ENCODE measurements at places on chromosomes 5 and 9.

GRCh38 chr5:144189800-144190429 is 19.2 kb downstream of the KCTD16 start:
- DNase-seq: no peak

DNA sequence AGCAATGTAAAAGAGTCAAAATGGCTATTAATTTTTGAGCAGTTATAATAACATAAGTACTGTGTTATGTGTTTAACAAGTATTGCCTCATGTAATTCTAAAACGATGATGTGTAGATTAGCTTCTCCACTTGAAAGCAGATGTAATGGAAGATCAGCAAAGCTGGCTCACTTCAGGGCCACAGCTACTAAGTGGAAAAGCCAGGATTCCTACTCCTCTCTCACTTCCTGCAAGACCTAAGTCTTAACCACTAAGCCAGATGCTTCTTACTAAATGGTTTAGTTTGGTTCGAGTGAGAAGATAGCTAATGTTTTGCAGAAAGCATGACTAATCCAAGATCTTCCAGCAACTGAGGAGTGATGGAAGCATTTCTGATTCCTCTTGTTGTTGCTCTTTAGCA is 15.7 kb upstream of the TNC start:
- DNase-seq: no peak

GRCh38 chr9:137445275-137445807 is 4.2 kb upstream of the ENTPD8 start:
- DNase-seq: no peak

DNA sequence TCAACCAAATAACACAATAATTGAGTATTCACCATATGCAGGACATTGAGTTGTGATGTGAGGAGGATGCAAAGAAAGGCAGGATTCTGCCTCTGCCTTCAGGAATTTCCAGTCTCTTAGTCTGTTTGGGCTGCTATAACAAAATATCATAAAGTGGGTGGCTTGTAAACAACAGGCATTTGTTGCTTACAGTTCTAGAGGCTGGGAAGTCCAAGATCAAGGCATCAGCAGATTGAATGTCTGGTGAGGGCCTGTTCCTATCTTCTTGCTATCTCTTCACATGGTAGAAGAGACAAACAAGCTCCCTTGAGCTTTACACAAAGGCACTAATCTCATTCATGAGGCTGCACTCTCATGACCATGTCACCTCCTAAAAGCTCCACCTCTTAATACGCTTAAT is 360.7 kb downstream of the ARHGEF28 start:
- DNase-seq: no peak

DNA sequence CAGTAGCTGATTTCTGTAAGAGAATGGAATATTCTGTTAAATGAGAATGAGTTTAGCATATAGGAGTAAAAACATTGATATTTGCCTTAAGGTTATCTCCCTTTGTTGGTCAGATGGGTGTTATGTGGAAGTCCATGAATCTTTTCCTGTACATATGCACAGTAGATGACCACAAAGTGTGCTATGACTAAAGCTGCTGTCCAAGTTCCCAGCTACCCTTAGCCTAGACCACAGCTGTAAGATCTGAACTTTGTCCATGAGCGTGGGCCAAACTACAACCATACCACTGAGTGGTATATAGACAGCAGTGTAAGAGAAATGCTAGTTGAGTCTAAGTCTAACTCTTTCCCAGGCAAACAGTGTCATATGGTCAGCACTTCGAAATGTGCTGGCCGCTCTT is 48.8 kb downstream of the CD180 start:
- no peak for DNase-seq

DNA sequence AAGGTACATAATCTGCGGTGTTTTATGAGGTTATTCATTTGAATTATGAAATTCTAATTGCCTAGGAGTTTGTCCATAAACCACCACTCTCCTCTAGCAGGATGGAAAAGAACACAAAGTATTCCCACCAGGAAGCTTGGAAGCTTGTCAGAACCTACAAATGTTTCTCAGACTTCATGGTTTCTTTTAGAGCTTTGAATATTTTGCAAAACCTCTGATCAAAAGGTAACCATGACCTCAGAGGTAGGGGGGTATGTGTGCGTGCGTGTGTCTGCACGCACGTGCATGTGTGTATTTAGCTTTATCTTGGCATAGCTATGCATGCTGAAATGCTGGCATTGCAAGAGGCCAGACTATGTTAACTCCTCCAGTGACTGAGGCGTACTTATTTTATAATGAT is 847.0 kb downstream of the TLE1 start:
- no peak for DNase-seq

DNA sequence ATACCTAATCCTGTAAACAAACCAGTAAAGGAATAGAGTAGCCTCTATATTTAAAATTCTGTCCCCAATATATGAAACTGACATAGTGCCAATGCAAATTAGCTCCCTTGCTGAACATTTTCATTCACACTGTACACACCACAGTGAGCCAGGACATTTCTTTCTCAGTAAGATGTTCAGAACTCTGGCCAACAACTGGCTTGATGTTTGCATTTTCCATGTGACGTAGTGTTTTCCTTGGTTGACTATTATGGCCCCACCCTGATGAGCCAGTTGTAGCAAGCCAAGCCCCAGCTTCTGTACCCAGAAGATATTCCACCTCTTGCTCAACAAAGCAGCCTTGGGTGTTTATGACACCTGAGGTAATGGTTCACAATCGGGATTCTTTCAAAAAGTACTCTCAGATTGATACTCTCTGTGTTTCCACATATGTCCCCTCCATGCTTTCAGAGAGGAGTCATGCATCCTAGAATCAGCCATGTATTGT is 17.7 kb upstream of the ANXA1 start:
- no peak for DNase-seq

DNA sequence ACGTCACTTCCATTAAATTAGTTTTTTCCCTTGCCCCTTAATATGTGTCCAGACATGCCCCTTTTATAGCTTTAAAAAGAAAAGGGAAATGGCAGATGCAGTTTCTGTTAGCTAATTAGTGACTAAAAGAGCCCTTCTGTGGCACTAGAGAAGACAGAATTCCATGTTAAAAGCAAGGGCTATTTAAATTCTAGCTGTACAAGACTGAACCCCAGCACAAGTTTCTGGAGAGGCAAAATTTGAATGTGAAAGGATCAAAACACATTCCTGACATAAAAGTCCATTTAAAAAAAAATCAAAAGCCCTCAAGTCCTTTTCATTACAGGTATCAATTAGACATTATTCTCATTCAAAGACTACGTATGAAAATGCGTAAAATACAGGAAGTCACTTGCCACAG is 78.7 kb downstream of the HAPLN1 start:
- DNase-seq: no peak

GRCh38 chr5:141392429-141393198 is at the start of gene PCDHGA8:
Gene PCDHGA8 (plus strand): TSS chr5:141392633. CDS start chr5:141392814, 181 bp downstream.
- no peak for DNase-seq

- DNase-seq: no peak
These were observed 515.2 kb downstream of the ZNF608 start for GRCh38 chr5:124231230-124231629.

- DNase-seq: no peak
These were observed 115.4 kb downstream of the EGFLAM start for GRCh38 chr5:38373743-38374142.

DNA sequence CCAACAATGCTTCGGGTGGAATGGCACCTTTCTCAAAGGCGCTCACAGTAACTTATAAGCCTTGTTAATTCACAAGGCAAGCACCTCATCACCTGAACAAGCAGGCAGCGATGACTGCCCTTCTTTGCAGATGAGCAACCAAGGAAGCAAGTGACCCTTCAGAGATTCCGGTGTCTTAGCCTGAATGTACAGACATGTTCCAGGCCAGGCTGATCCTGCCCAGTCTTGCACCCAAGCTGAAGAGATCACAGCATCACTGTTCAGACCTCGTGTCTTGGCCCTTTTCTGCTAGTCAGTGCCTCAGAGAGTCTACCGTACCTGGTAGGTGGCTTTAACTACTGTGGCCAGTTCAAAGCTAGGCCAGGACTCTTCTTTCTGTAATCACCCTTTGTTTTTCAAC is 94.7 kb upstream of the ERCC6L2 start:
- DNase-seq: no peak

GRCh38 chr9:29640507-29640906 is 2067.2 kb upstream of the C9orf72 start:
- DNase-seq: no peak

GRCh38 chr9:89597711-89598362 is 7.0 kb upstream of the GADD45G start:
- DNase-seq: peak; percentile 70

DNA sequence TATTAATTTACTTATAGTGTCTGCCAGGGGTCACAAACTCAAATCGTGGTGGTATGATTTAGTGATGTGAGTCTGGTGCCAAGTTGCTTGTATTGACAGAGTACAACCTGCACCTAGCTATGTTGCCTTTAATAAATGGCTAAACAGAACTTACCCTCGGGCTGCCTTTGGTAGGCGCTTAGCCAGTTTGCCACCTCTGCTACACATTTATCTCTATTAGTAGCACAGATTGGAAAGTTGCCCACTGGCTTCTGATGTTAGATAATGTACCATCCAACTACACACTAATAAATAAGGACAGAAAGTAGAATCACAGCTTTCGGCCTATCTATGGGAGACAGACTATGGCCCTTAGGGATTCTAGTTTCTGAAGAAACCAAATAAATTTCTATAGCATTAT is 368.4 kb downstream of the MAN2A1 start:
- DNase-seq: no peak

DNA sequence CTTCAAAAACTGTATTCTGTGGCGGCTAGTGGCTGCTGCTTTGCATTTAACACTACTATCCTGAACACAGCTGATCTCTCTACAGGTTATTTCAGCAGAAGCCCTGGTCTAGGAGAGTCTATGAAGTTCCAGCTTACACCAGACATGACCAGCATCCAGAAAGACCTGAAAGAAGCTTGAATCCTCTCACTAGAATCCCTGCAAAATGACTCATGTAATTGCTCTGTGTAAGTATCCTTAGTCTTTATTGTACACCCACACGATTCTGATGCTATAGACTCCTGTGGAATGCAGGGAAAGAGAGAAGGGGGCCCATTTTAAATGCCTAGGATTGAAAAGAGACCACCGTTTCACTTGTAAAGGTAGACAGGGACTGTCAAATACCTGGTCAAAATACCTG is 859 bp upstream of the GRIA1 start:
- no peak for DNase-seq

DNA sequence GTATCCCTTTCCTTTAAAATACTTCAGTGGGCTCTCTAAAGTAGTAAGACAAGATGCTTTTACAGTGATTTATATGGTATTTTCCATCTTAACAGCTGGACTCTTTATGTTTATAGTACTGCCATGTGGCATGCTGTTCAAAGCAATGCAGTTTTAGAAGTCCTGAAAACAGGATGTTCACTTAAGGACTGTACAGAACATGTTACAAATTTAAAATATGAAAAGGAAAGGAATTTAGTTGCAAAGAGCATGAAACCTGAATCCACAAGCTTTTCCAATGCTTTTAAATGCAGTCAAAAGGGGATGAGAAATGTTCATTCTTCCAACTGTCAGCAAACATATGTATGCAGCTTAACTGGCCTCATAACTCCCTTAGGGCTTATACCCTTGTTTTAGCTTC is 580.2 kb downstream of the EFNA5 start:
- no peak for DNase-seq

DNA sequence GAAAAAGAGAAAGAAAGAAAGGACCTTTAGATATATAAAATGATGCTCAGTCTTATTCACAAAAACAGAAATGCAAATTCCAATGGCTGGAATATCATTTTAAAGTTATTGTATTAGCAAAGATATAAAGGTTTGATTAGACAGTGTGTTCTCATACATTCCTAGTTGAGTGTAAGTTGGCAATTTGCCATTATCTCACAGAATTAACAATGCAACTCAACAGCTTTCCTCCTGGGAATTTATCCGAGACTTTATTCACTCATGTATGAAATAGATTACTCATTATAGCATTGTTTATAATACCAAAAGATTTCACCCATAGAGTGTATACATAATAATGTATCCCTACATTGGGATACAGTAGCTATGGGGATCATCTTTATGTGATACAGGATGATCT is 27.1 kb upstream of the MLLT3 start:
- no peak for DNase-seq

DNA sequence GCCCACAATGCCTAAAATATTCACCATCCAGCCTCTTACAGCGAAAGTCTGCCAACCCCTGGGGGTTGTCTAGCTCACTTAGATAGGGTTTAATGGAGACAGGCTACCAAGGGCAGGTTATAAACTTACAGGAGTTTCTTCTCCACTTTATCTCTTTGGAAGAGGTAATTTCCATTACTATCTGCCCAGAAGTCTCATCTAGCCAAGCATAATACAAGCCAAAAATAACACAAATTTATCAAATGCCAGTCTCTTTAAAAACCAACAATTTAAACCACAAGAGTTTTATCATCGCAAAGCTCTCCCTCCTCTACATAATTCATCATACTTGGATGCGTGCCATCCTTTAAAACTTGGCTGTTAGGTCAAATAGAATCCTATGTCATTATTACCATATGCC is 6.2 kb downstream of the RBM22 start:
- DNase-seq: no peak

- DNase-seq: no peak
These were observed 1255.2 kb downstream of the EFNA5 start for GRCh38 chr5:106415541-106415940.

GRCh38 chr5:48192-48591 is 43.8 kb upstream of the PLEKHG4B start:
- no peak for DNase-seq

- no peak for DNase-seq
These were observed 51.1 kb downstream of the CPLANE1 start for GRCh38 chr5:37198061-37198460.

DNA sequence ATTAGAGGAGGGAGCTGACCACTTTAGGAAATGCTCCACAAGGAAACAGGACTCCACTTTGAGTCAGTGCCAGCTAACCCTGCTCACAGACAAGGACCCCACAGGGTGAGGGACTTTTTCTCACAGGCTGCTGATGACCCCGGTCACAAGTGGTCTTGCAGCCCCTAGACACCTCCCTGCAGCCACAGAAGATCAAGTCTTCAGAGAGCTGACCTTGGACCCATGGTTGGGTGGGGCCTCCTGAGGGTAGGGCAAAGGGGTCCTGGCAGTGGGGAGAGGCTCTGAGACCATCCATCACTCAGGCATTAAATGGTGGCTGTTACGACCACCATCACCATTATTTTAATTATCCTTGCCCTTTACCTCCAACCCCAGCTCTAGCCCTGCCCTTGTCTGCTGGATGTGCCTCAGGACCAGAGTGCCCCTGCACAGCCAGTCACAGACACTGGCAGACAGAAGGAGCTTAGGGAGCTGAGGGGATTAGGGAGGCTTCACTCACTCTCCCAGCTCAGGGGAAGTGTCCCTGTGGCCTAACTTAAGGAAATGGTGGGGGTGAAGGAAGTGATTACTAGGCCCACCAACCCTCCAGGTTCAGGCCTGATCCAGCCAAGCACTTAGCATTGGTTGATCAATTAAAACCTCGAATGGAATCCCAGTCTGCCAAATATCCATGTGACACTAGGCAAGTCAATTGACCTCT is 1.6 kb downstream of the ACSL6 start:
- DNase-seq: no peak
